Activated CD4-positive, alpha-beta T cell treated with anti-CD3 and anti-CD28 coated beads, Interleukin-2, amount 10 ng/mL, durations not matched to agents 7 days and 5 days (primary cell): ENCODE measurements at places on chromosomes 1 and 21. TPM values are rescaled to one million over a fixed set of nuclear protein-coding genes. Genes with fewer than 3 reads are reported as not detected.
A peak's percentile ranks its signal among the peaks of the same experiment; 100 is the strongest.

- no peak for DNase-seq
These were observed 7.4 kb downstream of the ERRFI1 start for GRCh38 chr1:8018492-8019228.

DNA sequence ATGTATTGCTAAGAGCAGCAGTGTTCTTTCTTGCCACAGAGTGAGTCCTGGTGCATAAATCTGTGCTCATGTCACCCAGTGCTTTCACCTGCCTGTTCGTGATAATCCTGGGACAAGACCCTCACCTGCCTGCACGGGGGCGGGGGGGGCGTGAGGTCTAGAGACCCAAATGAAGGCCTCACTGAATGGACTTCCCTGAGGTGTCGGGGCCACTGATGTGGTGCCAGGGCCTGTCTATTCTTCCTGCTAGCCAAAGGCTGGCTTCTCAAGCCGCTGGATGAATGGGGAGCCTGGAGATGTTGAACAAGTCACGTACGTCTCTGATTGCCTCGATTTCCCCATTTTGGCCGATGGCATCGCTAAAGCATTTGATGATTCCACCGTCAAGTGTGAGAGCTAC lies 118.8 kb upstream of the IRF2BP2 start:
- DNase-seq: no peak

DNA sequence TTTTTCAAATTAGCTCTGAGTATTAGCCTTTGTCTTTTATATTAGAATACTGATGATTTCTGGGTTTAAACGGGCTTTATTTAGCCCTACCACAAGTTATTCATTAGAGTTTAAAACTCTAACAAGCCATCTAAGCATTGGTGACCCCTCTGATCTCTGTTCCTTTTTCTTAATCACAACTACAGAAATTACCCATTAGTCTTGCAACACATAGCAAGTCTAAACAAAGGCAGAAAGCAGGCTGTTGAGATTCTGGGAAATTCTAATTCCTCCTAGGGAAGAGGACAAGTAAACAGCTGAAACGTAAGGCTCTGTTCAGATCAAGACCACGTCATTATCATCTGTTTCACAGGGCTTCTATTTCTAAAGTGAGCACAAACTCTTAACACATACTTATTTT lies 491.2 kb upstream of the ZRANB2 start:
- DNase-seq: no peak

GRCh38 chr1:246638941-246639655 lies 72.8 kb downstream of the CNST start:
- DNase-seq: no peak

GRCh38 chr1:46411601-46412341 lies 17.7 kb downstream of the FAAH start:
- DNase-seq: no peak

DNA sequence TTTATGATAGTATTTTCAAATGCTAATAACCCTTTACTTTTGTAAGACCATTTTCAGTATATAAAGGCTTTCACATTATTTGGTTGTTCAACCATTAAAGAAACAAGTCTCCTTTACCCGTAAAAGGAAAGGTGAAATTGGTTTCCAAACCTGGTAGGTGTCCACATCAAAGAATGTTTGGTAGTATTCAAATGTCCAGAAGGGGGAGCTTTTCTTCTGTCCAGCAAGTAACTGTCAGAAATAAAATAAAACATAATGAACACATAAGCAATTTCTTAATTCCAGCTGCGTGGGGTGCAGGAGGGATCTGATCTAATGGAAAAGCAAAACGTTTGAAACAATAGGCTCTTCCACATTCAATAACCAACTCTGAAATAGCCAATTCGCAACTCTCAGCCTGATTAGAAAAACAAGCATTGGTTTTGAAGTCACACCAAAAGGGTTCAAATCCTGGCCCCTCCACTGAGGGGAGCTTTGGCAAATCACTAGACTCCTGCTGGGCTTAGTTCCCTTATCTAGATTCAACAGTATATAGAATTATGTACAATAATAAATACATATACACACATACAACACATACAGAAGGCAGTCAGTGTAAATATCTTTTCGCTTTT lies 11.0 kb downstream of the YIPF1 start:
- DNase-seq: peak; percentile 7

- no peak for DNase-seq
These were observed 33.8 kb downstream of the DHCR24 start for GRCh38 chr1:54853096-54853792.

- no peak for DNase-seq
These were observed 4.5 kb downstream of the TMCC2 start for GRCh38 chr1:205232127-205232820.

GRCh38 chr1:211935448-211935970 lies 99.8 kb downstream of the INTS7 start:
- peak; percentile 14 for DNase-seq

DNA sequence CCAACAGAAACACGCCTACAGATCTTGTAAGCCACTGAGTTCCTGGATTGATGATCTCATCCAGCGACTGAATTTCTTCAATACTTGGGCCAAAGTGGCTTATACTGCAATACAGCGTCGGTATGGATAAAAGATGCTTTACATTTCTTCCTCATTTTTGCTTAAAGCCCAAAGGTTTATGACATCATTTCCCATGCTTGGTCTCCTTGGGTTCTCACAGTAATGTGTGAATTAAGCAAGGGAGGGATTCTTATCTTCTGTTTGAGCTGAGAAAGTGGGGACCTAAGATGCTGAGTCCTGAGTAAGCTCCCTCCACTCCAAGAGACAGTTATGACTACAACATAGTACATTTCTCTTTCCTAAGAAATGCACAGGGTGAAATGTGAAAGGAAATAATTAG lies 39.5 kb downstream of the LBR start:
- no peak for DNase-seq

GRCh38 chr1:11187494-11187893 lies 1.7 kb upstream of the ANGPTL7 start:
- DNase-seq: no peak

- DNase-seq: no peak
These were observed 48.9 kb downstream of the UBIAD1 start for GRCh38 chr1:11321656-11322491.

- no peak for DNase-seq
These were observed 61.8 kb downstream of the LBR start for GRCh38 chr1:225366018-225366417.

DNA sequence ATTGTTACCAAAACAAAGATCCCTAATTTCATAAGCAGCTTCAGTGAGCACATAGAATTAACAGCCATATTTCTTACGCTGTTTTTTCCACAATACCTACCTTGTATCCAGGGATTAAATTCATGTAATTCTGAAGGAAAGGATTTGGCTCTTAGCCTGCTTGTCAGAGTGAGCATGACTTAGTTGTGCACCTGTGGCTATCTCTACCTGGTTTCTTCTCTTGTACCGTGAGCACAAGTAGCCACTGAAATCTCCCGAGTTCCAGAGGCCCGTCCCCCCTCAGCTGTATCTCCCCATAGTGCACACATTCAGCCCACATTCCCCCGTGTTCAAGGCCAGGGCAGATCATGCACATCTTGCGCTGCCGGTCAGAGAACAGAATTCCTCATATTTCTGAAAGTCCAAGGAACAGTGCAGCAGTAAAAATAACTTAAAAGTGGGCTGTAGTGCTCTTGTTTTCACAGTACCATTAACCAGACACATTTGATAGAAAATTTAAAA lies 2.3 kb downstream of the TENT5C start:
- DNase-seq: no peak

GRCh38 chr1:168763031-168763430 lies 34.0 kb upstream of the DPT start:
- DNase-seq: no peak

GRCh38 chr1:23980728-23981070 lies 572 bp upstream of the SRSF10 start:
- DNase-seq: peak; percentile 55

DNA sequence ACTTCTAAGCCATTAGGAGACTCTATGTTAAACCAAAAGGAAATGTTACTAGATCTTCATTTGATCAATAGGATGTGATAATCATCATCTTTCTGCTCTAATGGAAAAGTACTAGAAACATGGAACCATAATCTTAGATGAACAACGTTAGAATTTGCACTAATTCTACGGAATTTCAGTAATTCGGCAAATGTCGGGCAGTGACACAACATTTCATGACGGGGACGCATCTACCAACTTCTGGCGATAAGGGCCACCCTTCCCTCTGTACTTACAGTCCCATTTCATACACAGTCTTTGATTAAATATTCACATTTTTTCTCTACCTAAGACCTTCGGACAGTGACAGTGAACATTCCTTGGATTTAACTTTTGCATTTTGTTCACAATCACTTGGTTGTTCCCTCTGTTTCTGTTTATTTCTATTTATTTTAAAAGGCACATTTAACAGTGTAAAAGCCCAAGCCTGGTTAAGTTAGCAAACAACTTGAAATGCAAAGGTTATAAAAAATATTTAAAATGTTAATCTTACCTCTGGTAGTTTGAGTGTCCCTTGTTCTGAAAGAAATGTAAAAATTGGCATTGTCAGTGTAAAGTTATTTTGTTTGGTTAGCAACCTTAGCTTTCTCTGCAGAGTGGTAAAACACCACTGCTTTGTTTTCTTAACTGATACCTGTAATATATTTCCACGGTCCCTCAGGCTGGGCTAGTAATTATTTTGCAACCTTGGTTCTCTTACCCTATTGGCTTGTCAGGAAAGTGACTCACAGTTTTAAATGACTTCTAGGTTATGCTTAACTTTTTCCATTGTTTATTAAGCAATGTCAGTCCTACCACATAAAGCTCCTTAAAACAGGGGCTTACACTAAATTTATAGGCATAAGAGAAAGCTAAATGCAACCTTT lies 276.9 kb downstream of the VAV3 start:
- DNase-seq: no peak

DNA sequence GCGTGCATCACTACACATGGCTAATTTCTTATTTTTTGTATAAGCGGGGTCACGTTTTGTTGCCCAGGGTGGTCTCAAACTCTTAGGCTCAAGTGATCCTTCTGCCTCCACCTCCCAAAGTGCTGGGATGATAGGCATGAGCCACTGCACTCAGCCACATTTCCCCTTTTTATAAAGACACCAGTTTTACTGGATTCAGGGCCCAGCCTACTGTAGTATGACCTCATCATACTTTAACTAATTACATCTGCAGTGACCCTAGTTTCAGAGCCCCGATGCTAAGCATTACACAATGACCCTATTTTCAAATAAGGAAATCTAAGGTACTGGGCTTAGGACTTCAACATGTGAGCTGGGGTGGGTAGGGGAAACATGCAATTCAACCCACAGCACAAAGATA lies 31.8 kb upstream of the ENAH start:
- DNase-seq: no peak

DNA sequence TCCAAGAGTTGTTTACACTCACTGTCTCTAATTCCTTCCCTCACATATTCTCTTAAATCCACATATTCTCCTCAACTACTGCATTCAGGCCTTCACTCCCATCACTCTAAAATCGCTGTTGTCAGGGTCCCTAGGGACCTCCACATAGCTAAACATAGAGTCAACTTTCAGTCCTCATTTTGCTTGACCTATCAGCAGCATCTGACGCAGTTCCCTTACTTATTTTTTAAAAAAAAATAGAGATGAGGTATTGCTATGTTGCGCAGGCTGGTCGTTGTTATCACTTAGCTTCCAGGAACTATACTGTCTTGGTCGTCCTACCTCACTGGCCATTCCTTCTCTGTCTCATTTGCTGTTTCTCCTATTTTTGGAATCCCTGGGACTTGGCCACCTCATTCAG lies 11.7 kb upstream of the PLEKHO1 start:
- no peak for DNase-seq

- DNase-seq: no peak
These were observed 455.8 kb upstream of the VAMP3 start for GRCh38 chr1:7315316-7315715.

DNA sequence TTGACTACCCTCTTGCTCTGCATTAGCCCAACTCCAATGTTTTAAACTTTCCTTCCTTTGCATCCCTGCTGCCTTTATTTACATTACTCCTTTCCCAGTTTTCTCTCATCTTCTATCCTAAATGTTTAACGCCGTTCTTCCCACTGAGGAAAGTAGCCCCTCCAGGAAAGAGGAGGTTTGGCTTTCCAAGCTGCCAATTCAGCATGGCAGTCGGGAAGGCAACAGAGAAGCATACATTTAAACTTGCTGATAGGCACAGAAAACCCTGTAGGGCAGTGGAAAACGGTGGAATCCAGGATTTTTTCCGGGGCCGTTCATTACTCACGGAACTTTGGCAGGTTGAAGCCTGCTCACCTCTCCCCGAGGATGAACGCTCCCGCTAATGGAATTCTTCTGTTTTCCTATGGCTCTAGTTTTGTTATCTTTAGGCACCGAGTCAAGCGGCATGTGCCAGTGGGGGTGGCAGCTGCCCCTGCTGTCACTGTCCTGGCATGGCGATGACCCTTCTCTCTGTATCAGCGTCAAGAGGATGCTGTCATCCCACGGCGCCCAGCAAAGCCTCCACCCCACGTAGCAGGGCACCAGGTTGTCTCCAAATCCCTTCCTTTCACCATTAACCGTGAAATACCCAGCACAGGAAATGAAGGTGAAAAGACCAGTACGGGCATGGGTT lies 48.3 kb downstream of the ZBTB18 start:
- DNase-seq: no peak

- no peak for DNase-seq
These were observed 23.7 kb downstream of the MKNK1 start for GRCh38 chr1:46580140-46580903.

Gene DRAXIN
- 0.54 TPM for total RNA-seq

Gene ARTN
- 0.52 TPM for total RNA-seq

Gene OR2M2
- not detected for total RNA-seq

Gene PIK3CD
- total RNA-seq: 242 TPM

Gene OPTC
- not detected for total RNA-seq

Gene NHLH1
- total RNA-seq: 0.10 TPM

Gene PRAMEF5
- not detected for total RNA-seq

Gene PM20D1
- 0.94 TPM for total RNA-seq

Gene DYNLT4
- 0.47 TPM for total RNA-seq

Gene KDF1
- not detected for total RNA-seq

Gene MAEL
- total RNA-seq: not detected

Gene BSND
- not detected for total RNA-seq

Gene RALGPS2
- total RNA-seq: 3.5 TPM

Gene RAD54L
- 54.0 TPM for total RNA-seq
